ENCODE measurements at places on chromosomes 1 and 21.

GRCh38 chr1:52970149-52970548 lies 43.1 kb downstream of the SCP2 start:
- peak; percentile 19 for DNase-seq

DNA sequence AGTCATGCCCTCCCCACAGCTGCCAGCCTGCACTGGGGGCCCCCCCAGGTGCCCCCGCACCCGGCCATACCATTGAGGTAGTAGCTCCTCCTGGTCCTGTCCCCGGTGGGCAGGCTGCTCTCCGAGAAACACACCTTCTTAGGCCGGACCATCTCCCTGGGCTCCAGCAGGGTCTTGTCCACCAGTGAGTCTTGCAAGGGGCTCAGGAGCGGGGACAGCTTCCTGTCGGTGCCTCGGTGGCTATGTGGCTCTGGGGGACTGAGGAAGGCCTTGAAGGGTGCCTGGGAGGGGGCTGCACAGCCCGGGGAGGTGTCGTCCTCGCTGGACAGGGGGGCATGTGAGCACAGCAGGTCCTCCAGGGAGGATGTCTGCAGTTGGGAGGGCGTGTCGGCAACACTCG lies 12.9 kb upstream of the FTCD start:
- DNase-seq, result no peak

- no peak for DNase-seq
Measured at GRCh38 chr1:41809692-41810091, 109.0 kb downstream of the HIVEP3 start.

DNA sequence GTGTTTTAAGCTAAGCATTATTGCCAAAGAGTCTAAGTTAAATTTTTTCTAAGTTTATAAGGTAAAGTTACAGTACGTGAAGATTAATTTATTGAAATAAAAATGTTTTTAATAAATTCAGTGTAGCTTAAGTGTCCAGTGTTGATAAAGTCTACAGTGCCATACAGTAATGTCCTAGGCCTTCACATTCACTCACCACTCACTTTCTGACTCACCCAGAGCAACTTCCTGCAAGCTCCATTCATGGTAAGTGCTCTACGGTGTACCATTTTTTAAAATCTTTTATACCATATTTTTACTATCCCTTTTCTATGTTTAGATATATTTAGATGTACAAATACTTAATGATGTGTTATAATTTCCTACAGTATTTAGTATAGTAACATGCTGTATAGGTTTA lies 173.2 kb downstream of the CACNA1E start:
- no peak for DNase-seq

DNA sequence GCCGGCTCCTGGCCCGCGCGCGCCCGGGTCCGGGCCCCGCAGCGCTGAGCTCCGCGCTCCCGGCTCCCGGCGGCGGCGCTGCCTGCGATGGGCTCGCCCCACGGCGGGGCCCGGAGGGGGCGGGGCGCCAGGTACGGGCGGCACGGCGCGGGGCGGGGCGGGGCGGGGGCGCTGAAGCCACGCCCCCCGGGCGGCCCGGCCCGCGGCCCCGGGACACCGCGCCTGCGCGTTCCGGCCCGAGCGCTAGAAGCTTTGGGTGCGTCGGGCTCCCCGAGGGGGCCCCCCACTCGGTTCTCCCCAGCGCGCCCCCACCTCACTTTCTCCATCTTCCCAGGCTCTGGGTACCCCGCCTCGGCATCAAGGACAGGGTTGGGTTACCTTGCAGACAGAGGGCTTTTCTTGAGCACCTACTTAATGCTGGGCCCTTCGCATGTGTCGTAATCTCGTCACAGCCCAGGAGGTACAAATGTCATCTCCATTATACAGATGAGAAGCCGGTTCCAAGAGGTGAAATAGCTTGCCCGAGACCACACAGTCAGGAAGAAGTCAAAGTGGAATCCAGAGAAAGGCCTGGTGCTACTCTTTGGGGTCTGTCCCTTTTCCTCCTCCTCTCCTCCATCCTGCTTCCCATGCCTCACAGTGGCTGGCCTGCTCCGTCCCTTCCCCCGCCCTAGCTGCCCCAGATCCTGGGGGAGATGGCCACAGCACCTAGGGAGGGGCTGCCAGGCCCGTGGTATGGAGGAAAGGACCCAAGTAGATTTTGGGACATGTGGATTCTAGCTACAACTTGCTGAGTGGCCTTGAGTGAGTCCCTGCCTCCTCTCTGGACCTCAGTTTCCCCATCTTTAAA lies 46.5 kb downstream of the RAP1GAP start:
- DNase-seq, result no peak

GRCh38 chr1:155976062-155976912 lies 2.1 kb downstream of the ARHGEF2 start:
- peak; percentile 94 for DNase-seq

GRCh38 chr21:35764586-35764985 lies 295.7 kb downstream of the SETD4 start:
- no peak for DNase-seq

DNA sequence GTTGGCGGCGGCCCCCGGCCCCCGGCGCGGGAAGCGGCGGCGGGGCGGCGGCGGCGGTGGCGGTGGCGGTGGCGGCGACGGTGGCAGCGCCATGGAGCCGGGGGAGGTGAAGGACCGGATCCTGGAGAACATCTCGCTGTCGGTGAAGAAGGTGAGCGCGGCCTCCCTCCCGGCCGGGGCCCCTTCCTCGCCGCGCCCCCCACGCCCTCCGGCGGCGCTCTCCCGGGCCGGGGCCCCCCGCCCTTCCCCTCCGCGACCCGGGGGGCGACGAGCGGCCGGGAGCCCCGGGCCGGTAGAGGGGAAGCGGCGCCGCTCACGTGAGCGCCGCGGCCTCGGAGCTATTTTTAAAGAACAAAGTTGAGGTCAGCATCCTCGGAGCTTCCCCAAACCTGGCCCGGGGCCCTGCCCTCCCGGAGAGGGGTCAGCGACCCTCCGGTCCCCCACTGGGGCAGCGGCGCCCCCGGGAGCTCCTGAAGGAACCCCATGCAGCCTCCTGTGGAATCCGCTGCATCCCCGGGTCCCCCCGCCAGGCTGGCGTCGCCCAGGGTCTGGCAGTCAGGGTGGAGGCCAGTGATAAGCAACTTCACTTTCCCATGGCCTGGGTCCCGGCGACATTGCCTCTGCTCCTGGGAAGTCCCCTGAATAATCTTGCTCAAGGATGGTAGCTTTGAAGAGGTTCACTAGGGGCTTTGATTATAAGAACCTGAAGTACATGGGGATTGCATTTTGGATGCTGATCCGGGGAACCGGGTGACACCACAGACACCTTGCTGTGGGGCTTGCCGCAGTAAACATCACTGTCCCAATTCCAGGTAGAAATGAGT lies 560 bp downstream of the PLEKHM2 start:
- DNase-seq, result no peak

- no peak for DNase-seq
Measured at GRCh38 chr1:37255868-37256267, 218.5 kb upstream of the ZC3H12A start.

- no peak for DNase-seq
Measured at GRCh38 chr1:236685917-236686814, at the start of gene ACTN2. ACTN2 (plus strand) TSS chr1:236686499; CDS start chr1:236686674, 175 bp downstream.

DNA sequence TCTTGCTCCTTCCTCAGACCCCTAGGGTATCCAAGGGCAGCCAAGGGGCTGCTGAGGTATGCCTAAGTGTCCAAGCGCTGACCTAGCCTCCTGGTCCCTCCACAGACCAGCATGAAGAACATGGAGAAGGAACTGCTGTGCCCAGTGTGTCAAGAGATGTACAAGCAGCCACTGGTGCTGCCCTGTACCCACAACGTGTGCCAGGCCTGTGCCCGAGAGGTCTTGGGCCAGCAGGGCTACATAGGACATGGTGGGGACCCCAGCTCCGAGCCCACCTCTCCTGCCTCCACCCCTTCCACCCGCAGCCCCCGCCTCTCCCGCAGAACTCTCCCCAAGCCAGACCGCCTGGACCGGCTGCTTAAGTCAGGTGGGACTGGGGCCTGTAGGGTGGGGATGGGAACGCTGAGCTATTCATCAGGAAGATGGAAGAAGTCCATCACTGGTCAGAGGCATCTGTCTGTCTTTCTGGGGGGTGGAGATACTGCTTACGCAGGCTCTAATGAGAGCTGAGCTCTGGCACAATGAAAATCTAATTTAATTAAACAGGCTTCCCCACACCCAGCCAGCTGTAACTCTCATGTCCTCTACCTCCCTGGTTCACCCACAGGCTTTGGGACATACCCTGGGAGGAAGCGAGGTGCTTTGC lies 1.8 kb downstream of the TRIM46 start:
- no peak for DNase-seq

All from Jurkat, Clone E6-1 (cell line).